ENCODE measurements at places on chromosomes 2 and 18.
A peak's percentile ranks its signal among the peaks of the same experiment; 100 is the strongest.

GRCh38 chr18:54257015-54257414 lies 12.3 kb upstream of the POLI start:
- no peak for DNase-seq

- DNase-seq: no peak
Measured at GRCh38 chr2:227147023-227147422, 17.0 kb downstream of the COL4A4 start.

GRCh38 chr2:74094291-74094690 lies 53.4 kb downstream of the BOLA3 start:
- no peak for DNase-seq

DNA sequence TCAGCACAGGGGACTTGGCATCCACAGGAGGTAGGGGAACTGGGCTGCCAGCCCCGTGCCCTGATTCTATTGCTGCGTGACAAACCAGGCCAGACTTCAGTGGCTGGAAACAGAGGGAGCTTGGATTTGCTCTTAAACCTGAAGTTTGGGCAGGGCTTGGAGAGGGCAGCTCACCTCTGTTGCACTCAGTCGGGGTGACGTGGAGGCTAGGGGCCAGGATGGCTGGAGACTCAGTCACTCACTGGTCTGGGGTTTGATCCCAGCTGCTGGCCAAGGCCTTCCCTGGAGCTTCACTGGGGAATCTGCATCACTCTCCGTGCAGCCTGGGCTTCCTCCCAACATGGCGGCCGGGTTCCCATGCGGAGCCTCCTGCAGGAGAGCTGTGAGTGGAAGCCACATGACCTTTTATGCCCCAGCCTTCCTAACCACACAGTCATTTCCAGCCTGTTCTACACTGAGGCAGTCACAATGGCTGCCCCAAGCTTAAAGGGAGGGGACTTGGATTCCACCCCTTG lies 175.2 kb upstream of the HDAC4 start:
- DNase-seq: no peak

DNA sequence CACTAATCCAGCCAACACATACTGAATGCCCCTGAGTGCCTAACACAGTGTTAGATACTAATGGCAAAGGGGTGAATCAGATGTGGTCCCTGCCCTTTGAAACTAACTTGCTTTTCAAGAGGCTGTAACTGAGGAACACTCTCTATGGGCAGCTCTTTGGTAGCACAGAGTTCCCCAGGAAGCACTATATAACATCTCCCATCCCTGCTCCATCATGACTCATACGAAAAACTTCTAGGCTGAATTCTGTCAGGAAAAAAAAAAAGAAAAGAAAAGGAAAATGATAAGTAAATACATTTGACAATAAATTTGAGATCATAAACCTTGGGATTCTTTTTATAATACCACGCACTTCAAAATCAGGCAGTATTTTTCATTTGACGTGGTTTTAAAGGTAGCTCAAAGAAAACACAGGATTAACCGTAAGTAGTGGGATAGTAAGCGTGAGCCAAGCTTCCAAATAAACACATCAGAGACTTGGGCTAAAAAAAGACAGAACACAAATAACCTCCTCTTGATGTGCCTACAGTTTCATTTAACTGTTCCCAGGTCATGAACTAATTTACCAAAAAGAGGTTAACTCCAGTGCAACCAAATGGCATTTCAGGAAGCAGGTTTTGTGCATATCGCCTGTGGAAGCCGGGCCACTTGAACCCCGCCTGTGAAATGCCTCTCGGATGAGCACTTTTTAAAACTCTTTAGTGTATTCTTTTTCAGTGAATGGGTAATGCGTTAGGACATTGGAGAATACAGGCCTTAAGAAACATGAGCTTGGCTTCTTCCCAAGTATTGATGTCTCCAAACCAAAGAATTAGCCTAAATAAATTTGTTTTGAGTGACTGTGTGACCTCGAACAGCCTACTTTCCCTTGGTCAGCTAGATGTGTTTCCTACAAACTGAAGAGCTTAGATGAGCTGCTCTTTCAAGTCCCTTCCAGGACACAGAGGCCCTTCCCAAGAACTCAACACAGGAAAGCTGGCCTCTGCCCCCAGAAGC lies 42.0 kb downstream of the RDH14 start:
- DNase-seq: no peak

DNA sequence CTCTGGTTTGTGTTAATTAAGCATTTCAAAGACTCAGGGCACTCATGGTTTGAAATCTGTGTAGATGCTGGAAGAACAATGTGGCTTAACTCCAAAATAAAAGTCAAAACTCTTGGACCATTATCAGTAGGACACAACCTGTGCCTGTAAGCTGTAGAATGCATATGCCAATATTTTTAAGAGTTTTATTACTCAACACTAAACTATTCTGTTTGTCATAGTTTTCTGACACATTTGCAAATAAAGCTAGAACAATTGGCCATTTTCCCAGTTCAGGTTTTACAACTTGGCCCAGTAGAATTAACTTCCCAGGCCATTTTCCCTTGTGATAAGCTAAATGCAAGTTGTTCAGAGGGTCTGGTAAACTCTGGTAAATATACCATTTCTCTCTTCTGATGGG lies 713.1 kb downstream of the CBLN2 start:
- no peak for DNase-seq

- DNase-seq: no peak
Measured at GRCh38 chr2:118975133-118975532, 33.1 kb downstream of the MARCO start.

- DNase-seq: no peak
Measured at GRCh38 chr2:104250635-104251034, 603.3 kb upstream of the POU3F3 start.

DNA sequence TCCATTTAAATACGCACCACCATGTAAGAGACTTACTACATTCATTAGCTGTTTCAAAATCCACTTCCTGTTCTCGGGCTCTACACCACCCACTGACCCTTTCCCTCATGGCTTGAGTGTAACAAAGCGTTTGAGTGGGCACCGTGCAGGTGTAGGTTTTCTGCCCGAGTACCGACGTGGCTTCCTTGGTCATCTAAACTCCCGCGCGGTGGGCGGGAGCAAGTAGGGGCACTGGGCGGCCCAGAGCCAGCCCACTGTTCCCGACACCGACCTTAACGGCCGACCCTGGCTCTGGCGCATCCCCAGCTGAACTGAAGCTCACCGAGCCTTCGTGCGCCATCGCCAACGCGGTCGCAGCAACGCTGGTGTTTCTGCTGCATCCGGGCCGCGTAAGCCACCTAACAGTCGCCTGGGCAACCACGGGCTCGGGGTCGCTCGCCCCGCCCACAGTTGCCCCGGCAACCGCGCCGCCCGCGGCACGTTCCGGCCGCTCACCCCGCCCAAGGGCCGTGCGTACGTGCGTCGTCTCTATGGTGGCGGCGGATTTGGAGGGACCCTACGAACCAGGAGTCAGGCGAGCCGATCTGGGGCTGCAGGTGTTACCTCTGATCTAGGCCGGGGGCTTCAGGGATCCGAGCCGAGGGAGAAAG lies at the start of the genes C2orf81 and WDR54:
C2orf81 (minus strand) TSS at position 399 of the 650 bp plus-strand sequence; CDS start at position 340, 59 bp downstream.
WDR54 (plus strand) TSS at position 510 of the 650 bp plus-strand sequence. CDS start 424 bp downstream, outside the sequence.
- peak; percentile 84 for DNase-seq

GRCh38 chr2:5549771-5550170 lies 142.4 kb upstream of the SOX11 start:
- no peak for DNase-seq

DNA sequence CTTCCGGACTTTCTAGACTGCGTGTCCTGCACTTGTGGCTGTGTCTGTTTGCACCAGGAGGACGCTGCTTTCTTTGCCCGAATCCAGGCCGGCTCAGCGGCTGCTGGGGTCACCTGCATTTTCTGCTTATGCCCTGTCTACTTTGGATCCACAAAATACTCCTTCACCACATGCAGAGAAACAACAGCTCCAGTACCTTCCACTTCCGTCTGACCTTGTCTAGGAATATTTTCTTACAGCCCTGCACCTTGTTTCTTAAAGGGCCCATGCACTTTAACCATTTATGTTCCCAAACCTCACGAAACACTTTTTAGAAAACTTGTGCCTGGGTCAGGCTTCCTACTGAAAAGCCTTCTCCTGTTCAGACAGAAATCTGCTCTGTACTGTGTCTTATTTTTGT lies 129.4 kb upstream of the NCK2 start:
- DNase-seq: no peak

DNA sequence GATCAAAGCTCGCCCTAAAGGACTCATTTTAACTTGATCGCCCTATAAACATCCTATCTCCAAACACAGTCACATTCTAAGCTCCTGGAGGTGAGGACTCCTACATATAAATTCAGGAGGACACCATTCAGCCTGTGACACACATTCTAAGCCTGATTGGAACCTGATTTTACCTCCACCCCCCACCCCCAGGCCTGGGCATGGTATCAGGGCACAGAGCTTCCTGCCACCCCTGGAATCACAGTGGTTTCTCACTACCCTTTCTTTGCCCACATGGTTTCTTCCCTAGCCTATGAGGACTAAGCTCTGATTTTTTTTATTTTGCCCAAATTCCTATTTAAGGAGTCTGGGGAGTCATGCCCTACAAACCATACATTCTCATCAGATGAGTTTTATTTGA lies 428.1 kb upstream of the ID2 start:
- no peak for DNase-seq

DNA sequence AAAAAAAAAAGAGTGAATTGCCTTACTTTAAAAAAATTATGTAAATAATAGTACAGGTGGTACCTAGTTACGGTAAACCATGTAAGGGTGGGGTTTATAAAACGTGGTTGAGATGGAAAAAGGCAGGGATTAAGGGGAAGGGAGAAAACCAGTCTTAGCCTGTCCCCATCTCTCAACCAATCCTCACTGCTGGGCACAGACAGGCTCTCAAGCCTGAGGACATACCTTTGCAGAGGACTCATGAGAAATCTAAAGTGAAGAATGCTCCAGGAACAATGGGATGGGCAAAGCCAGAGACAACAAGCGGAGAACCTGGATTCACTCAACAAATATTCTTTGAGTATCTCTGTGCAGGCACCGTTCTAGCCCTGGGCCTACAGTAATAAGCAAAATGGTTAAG lies 3.4 kb upstream of the IGFBP2 start:
- no peak for DNase-seq

GRCh38 chr2:107542314-107542740 lies 284.4 kb upstream of the RGPD4 start:
- DNase-seq: no peak

GRCh38 chr18:59697236-59697932 lies at the start of gene CCBE1:
CCBE1 (minus strand) TSS chr18:59697423.
- no peak for DNase-seq
